Left ventricle myocardium inferior (tissue), 1 donor: ENCODE measurements at places on chromosomes 11 and 22. TPM values are rescaled to one million over a fixed set of nuclear protein-coding genes. Genes with fewer than 3 reads are reported as not detected.

DDX25 gene
- total RNA-seq = 0.14 TPM

TRIM6 gene
- total RNA-seq = 0.58 TPM

C11orf71 gene
- total RNA-seq = 10.5 TPM

LSP1 gene
- total RNA-seq = 19.7 TPM

TREH gene
- total RNA-seq = not detected

KDELR3 gene
- 6.0 TPM for total RNA-seq

FXYD2 gene
- total RNA-seq = 1.3 TPM

IL17REL gene
- not detected for total RNA-seq

KRTAP5-7 gene
- total RNA-seq = not detected

DNA sequence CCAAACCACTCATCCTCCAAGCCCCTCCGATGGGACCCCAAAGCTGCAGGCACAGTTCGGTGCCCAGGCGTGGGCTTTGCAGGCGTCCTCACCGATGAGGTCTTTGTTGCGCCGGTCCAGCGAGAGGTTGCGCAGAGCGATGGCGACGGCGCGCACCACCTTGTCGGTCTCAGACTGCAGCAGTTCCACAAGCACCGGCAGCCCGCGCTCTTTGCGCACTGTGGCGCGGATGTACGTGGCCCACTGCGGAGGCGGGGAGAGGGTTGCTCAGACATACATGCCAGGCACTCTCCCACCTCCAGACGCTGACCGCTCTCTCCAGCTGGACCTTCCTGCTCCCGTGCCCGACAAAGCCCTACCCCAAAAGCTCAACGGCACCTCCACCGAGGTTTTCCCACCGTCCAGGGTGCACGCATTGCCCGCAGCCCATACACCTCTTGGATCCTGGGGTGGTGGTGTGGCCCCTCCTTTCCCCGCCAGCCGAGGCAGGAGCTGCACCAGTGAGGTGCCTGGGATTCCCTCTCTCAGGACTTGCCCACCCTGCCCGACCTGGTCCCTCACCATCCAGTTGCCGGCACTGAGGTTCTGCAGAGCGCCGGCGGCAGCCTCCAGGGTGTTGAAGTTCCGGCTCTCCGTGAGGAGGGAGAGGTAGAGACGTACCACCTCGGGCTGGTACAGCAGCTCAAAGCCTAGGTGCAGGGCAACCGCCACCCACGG lies 32.1 kb upstream of the TXNRD2 start:
- no peak for DNase-seq

DNA sequence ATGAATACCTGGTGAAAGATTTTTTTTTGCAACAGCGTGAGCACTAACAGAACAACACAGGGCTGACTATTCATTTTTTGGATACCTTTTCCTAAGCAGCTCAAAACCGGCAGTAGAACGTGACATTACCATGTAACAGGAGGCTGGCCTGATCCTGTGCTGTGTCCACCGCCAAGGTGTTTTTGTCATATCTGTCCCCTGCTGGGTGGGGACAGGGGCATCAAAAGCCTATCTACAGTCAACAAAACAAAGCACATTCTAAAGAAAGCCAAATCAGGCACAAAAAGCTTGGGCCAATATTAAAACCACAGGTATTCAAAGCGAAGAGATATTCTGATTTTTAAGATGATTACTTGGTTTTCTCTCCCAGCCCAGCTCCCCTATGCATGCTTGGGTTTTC lies 151.2 kb downstream of the LRRC4C start:
- no peak for DNase-seq

GRCh38 chr11:111841370-111842053 lies 29.9 kb downstream of the ALG9 start:
- peak; percentile 86 for DNase-seq

- no peak for DNase-seq
Observed at GRCh38 chr11:124101737-124102136, 13.5 kb upstream of the VWA5A start.

DNA sequence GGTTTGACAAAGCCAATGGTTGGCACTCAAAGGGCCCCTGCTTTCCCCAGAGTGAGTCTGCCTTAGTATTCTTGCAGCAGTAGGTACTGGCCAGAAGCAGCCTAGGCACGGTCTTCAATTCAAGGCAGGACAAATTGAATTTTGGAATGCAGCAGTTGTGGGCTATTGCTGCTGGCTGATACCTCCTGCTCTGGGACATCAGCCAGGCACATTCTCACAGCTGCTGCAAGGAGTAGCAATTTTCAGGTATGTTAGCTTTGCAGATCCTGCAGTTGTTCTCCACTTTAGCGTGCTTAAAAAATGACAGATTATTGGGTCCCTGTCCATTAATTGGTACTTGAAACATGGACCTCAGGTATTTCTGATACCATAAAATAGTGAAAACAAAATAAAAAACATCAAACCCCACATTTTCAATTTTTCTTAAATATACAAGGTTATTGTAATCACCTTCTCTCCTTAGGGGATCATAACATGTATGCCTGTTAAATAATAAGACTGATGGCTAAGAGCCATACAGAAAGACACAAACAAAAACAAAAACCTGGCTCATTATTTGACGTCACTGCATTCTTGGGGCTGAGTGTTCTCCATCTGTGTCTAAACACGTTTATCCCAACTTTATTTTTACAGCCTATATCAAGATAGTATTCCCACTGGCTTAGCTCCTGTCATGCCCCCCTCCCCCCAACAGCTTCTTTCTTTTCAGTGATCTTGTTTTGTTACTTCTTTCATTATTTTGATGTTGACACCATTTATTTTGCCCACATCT lies 85.1 kb upstream of the CARD18 start:
- no peak for DNase-seq

GRCh38 chr11:19526119-19526518 lies 186.5 kb upstream of the NAV2 start:
- DNase-seq = no peak

- DNase-seq = peak; percentile 56
Observed at GRCh38 chr11:3644817-3645235, at the start of gene ART1. Gene ART1 (plus strand): TSS chr11:3645128. CDS start chr11:3659214, 14,086 bp downstream.

GRCh38 chr11:77449060-77449521 lies 24.8 kb downstream of the PAK1 start:
- DNase-seq = no peak

DNA sequence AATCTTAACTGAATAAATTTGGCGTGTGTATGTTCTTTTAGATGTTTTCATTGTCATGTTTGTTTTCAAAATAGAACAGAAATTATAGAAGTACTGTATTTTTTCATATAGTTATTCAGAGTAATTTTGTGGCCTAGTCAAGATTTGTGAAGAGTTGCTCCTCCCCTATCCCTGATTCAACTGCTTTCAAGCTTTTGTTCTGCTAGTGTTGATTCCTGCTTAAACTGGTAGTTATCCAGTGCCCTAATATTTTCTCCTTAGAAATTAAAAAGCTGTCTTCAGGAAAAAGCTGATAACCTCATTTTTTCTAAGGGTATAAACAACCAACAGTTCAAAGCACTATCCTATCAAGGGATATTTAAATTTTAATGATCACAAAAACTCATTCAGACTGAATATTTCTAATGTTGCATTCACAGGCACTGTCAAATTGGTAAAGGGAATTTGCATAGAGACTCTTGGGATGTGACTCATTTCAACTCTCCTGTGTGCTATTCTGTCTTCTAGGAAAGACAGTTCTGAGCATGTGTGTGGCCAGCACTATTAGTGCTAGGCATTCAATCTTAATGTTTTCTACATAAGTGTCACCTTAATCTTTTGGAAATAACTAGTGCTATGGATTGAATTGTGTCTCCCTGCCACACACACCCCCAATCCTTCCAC lies 1776.0 kb downstream of the LRRC4C start:
- no peak for DNase-seq

DNA sequence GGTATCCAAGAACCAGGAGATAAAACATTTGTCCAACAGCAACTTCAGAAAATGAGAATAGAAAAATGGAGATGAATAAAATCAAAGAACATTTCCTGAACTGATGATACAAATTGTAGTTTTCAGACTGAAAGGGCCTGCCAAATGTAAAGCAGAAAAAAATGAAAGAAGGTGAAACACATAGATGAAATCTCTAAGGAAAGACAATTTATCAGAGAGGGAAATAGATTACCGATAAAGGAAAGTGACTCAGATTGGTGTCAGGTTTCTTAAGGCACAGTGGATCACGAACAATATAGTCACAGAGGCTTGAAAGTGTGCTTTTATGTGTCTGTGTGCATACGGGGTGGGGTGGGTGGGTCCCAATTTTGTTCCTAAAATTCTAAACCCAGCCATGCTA lies 4.1 kb upstream of the STT3A start:
- DNase-seq = no peak

GRCh38 chr11:100182927-100183326 lies 504.2 kb upstream of the ARHGAP42 start:
- DNase-seq = no peak

DNA sequence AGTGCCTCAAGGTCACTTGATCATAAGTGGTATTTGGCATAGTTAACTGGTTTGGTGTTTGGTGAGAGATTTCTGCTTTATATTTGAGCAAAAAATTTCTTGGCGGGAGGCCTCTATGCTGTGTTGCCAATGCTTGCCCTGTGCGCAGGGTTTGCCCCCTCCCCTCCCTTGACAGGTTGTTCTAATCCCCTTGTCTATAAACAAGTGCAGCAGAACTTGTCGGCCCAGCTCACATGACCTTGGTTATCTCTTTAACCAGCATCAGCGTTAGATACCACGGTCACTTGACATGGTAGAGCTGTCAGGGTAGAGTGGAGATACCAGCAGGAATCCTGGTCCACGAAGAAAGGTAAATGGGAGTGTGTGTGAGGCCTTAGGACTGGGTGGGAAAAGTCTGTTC lies 35.6 kb downstream of the MARK2 start:
- DNase-seq = peak; percentile 39

DNA sequence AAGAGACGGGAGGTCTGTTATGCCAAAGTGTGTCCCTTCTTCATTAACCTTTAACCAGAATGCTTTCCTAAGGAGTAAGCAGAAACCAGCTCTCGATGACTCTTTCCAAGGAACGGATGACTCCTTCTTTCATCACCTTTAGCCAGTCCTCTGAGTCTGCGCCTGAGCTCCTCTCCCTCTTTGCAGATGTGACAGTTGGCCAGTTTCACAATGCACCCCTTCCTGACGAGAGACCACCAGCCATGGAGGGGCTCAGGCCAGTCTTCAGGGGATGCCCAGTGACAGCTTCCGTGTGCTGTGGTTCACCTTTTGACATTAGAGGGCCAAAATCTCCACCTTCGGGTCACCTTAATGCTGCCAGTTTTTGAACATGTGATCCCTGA lies 826.1 kb downstream of the TBC1D22A start:
- DNase-seq = no peak

DNA sequence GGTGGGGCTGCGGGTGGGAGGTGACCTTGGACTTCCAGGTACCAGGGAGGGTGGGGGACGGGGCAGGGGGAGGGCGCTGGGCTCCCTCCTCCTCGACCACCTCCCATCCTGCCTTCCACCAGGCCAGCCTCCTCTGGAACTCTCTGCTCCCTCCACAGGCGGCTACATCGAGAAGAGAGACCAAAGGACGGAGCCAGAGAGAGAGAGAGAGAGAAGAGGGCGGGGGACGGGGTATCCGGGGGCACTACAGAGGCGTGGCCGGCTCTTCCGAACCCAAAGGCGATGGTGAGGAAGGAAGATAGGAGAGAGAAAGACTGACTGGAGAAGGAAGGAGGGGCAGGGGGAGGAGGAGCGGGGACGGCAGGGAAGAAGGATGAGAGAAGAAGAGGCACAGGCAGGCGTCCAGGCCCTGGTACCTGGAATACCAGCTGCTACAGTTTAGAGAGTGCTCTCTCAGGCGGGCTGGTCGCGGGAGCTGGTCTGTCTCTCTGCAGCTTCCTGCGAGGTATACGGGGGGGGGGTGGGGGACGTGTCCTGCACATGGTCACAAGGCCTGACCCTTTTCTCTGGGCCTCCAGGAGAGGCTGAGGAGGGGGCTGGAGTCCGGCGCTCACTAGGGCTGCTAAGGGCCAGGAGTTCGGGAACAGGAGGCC lies 38.0 kb downstream of the IGSF9B start:
- DNase-seq = no peak

- no peak for DNase-seq
Observed at GRCh38 chr11:103648054-103648453, 388.4 kb upstream of the DDI1 start.

DNA sequence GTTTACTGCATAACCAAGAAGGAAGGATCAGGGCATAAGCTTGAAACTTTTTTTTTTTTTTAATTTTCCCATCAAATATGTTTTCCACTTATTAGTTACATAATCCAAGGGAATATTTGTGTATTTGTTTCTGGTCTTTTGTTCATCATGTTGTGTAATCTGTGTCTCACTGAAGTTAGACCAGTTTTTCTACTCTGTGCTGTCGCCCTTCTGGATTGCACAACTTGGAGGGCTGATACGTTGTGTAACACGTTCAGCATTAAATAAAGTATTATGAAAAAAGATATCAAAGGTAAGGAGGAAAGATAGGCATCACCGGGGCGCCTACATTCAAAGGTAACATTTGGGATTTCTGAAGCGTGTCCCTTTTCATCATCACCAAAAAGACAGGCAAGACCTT lies 3.3 kb upstream of the E2F8 start:
- DNase-seq = no peak

GRCh38 chr22:30564761-30565119 lies 9.7 kb downstream of the GAL3ST1 start:
- no peak for DNase-seq

- no peak for DNase-seq
Observed at GRCh38 chr11:62895501-62895900, 14.8 kb downstream of the SLC3A2 start.

GRCh38 chr11:8011981-8012444 lies 24.9 kb downstream of the EIF3F start:
- no peak for DNase-seq

GRCh38 chr22:16847271-16847670 lies 22.1 kb upstream of the XKR3 start:
- no peak for DNase-seq

GRCh38 chr22:20422271-20423007 lies 15.2 kb downstream of the SCARF2 start:
- no peak for DNase-seq

GRCh38 chr11:11940551-11940950 lies 67.9 kb downstream of the DKK3 start:
- DNase-seq = no peak

DNA sequence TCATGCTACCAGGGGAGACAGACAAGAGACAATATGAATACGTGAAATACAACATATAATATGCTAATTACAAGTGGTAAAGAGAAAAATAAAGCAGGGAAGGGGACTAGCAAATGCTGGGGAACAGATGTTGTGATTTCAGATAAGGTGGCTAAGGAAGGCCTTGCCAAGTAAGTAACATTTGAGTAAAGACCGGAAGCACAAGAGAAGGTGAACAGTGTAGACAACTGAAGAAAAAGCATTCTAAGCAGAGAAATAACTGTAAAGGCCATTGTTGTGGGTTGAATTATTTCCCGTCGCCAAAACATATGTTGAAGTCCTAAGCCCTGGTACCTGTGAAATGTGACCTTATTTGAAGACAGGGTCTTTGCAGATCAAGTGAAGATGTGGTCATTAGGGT lies 63.7 kb upstream of the EED start:
- no peak for DNase-seq
